ENCODE measurements at places on chromosomes 2 and 18. TPM values are rescaled to one million over a fixed set of nuclear protein-coding genes. Genes with fewer than 3 reads are reported as not detected.
A peak's percentile ranks its signal among the peaks of the same experiment; 100 is the strongest.

- no peak for DNase-seq
Measured at GRCh38 chr2:88919087-88919738, 227.7 kb downstream of the RPIA start.

Gene TMEM17
- 3.8 TPM for total RNA-seq

- DNase-seq, result no peak
Measured at GRCh38 chr2:66462501-66462825, 27.5 kb downstream of the MEIS1 start.

GRCh38 chr2:132615329-132616085 is 54.5 kb downstream of the LYPD1 start:
- no peak for DNase-seq

- DNase-seq, result no peak
Measured at GRCh38 chr2:190250421-190250820, 69.2 kb downstream of the HIBCH start.

- no peak for DNase-seq
Measured at GRCh38 chr2:12330916-12331315, 385.8 kb upstream of the TRIB2 start.

DNA sequence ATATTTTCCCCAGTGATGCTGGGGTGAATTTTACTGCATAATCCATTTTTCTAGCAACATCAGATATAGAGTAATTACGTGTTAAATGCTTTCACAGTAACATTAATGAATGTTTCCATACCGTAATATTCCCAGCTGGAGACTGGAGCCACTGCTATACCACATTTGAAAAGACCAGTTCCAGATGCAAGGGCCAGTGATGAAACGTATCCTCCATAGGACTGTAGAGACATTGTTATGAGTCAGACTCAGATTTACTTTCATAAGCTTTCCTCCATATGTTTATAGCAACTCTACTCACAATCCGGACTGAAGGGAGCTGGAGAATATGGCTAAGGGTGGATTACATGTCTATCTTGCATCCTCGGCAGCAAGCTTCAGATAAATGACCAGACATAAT is 22.7 kb upstream of the GCG start:
- DNase-seq, result no peak

Gene TYMS
- 49.5 TPM for total RNA-seq

Gene CREB1
- total RNA-seq, result 48.3 TPM

Gene CYP26B1
- 4.9 TPM for total RNA-seq

DNA sequence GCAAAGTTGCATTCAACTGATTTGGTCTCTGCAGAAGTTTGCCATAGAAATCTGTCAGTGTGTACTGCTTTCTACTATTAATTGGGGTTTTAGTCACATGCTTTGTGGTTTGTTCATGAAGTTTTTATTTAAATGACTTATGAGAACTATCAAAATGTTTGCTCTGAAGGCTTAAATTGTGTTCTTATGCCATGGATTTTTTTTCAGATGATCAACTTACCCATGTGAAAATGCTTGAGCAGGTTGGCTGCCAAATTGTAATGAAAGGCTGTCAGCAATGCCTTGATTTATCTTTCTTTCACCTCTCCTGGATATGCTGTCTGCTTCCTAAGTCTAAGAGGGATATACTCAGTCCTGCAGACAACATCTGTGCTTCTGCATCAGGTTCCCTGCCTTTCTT is 50.7 kb downstream of the FMNL2 start:
- no peak for DNase-seq

- no peak for DNase-seq
Measured at GRCh38 chr2:151983221-151983620, 115.6 kb downstream of the CACNB4 start.

- DNase-seq, result no peak
Measured at GRCh38 chr18:21897811-21898210, 157.2 kb downstream of the MIB1 start.

DNA sequence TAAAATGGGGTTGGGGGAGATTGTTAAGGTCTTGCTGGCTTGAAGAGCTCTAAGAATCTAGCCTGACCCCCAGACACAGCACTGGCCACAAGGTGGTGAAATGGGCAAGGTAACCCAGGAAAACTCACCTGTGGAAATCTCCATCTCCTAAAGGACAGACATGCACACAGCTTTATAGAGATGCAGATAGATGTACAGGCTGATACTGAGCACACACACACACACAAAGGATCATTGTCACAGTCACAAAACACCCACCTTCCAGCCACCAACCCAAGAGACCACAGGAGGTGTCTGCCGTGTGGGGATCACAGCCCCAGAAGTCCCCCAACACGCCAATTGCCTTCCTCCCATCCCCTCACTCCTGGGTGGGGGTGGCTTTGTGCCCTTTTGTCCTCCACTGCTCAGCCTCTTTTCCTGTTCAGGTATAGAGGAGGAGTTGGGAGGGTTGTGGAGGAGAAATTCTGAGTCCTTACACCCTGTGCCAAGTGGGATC is 3.2 kb upstream of the CYP26B1 start:
- no peak for DNase-seq

- DNase-seq, result no peak
Measured at GRCh38 chr2:151198645-151199044, 63.0 kb downstream of the RBM43 start.

Gene IL36RN
- not detected for total RNA-seq

- no peak for DNase-seq
Measured at GRCh38 chr2:187567126-187567525, 12.9 kb upstream of the TFPI start.

DNA sequence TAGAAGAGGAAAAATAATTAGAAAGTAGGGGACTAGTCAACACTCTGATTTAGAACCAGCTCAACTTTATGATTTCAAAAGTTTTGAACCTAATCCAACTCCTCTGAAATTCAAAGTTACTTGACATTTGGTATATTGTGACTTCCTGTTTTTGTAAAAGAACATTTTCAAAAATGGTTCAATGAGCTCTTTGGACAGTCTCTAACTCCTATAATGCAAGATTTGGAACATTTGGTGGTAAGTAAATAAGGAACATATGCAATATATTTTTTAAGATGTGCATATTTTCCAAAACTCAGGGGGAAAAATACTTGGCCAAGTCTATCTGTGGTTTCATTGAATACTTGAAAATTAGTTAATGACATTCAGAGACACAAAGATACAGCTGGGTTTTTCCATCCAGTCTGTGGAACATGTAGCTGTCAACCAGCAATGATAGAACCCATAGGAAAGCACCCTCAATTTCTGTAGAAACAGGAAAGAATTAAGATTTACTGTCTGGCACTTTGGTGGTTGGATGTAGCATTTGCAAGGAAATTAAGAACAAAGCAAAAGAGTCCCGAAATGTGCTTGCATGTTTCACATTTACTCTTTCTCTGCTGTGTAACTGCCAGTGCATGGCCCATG is 17.0 kb upstream of the ANKRD44 start:
- no peak for DNase-seq

Gene CD28
- total RNA-seq, result 0.05 TPM

GRCh38 chr2:11634584-11634983 is 35.4 kb downstream of the NTSR2 start:
- no peak for DNase-seq

GRCh38 chr2:158667586-158667985 is 127.5 kb upstream of the DAPL1 start:
- DNase-seq, result no peak

DNA sequence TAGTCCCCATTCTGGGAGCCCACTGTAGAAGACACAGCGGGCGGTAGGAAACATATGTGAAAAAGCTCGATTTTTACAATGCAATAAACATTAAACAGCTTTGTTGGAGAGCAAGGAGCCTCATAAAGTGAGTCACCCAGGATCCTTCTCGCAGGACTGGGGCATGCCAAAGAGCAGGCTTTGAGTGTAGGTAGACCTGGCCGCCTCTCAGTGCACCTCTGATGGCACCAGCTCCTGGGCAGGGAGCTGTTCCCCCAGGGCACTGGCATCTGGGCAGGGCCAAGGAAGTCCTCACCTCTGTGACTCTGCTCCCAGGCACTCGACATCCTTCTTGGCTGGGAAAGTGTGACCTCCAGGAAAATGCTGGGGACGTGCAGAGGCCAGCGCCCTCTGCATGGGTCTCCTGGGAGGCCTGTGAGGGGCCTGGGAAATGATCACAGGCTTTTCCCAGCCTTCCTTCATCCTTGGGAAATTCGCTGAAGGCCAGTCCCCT is 94.2 kb downstream of the POLR1A start:
- DNase-seq, result peak; percentile 56

DNA sequence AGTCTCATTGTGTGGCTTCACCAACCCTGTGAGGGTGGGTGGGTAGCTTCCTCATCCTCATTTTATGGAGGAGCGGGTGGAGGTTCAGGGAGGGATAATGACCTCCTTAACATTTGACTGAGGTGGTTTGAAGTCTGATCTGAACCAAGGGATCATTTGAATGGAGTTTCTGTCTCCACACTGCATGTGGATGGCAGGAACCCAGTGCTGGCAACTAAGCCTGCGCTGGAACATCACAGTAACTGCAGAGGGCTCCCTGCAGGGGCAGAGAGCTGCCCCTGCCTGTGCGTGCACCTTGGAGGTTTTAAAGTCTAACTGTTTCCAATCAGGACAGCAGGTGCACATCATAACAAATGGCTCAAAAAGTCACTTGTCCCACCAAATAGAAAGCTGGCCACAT is 3.3 kb downstream of the AGAP1 start:
- DNase-seq, result no peak

- peak; percentile 65 for DNase-seq
Measured at GRCh38 chr2:230925879-230926765, 1.1 kb upstream of the GPR55 start.

Gene MAPRE3
- total RNA-seq, result 12.0 TPM

- no peak for DNase-seq
Measured at GRCh38 chr2:20073460-20073859, 22.0 kb upstream of the LAPTM4A start.

DNA sequence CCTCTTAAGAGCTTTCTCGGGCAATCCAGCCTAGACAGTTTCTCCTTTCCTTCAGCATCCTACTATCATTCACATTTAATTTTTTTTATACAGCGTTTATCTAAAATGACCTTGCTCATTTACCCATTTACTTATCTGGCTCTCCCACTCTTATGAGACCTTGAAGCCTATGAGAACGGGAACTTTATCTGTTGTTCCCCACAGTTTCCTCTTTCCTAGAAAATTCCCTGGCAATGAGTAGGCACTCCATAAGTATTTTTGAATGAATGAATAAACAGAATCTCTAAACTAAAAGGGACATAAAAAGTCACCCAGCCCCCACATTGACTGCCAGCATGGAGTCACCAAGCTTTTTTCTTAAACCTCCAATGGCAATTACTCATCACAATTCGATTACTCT is 353.2 kb downstream of the METTL4 start:
- DNase-seq, result no peak

DNA sequence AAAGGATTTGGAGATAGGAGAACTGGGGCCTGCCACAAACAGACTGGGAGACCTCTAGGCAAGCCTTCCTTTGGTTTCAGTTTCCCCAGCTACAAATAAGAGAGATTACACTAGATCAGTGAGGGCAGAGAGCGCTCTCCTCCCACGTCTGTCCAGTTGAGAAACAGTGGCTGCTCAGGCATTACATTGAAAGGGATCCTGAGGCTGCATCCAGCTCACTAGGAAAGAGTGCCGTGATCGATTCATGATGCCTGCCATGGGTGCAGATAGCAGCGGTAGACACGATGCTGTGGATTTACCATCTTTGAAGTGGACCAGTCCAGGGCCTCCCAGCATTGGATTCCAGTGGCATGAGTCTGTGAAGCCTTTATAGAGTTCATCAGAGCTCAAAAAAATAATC is 62.6 kb downstream of the EN1 start:
- no peak for DNase-seq

GRCh38 chr2:167509586-167509985 is 621.3 kb downstream of the XIRP2 start:
- no peak for DNase-seq

Gene GREB1L
- 2.3 TPM for total RNA-seq

GRCh38 chr18:47343291-47343690 is 91.8 kb upstream of the SKOR2 start:
- DNase-seq, result no peak

DNA sequence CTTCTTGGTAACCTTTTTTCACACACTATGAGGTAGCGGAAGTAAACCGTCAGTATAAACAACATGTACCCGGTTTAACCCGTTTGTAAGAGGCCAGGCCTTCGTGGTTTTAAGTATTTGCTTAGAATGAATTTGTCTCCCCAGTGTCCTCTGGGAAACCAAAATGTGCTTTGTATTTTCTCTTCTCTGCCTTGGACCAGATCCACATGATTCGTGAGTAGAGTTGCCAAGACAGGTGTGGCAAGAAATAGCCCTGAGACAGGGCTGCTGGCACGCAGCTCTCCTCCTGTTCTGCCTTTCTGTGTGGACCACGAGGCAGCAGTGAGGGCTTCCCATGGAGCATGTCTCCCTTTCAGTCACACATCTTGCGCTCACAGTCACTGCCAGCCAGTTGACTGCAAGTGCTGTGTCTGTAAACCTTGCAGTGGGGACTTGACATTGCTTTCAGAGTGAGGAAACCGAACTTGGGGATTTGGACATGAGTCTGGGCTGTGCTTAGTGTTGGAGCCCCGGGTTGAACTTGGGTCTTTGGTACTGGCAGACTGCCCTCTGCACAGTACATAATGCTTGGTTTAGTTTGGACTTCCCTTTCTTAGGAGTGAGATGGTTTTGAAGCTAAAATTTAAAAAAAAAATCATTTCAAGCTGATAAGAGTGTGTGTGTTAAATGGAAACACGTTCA is 19.1 kb downstream of the BCL2L11 start:
- DNase-seq, result no peak

Gene ASAP2
- 60.7 TPM for total RNA-seq

Gene APLF
- 3.9 TPM for total RNA-seq

DNA sequence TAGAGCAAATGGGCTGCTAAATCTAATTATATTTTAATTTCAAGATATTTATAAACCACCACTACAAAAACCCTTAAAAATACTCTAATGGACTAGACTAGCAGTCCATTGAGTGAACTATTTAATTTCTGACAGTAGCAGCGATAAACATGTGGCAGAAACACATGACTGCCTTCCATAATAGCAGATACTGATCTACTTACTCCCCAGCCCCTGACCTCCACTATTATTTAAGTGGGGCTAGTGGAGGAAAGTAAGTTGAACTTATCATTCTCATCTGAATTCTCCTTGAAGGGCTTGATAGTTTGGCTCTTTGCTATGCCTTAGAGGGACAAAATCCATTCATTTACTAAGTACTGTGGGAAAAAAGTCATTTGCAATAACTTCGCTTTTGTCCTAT is 90.8 kb downstream of the TTN start:
- DNase-seq, result no peak

Gene TMEM18
- total RNA-seq, result 28.8 TPM

DNA sequence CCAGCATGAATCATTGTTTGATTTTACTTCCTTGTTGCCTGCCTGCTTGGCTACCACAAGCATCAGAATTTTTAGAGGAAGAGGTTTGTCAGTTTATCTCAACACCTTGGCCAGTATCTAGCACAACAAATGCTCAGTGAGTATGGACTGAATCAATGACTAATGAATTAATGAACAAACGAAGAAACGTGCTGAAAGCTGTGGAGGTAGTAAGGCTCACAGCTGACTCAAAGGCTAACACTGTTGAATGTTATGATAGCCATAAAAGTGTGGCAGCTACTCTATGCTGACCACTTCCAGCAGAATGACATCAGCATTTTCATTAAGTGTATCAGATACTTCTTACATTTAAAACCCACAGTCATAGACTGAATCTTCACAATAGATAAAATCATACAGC is 543.4 kb downstream of the IRS1 start:
- no peak for DNase-seq

Gene SLC19A3
- 0.56 TPM for total RNA-seq

All from chondrocyte (in vitro differentiated cells).